ENCODE measurements at places on chromosomes 4 and X.

DNA sequence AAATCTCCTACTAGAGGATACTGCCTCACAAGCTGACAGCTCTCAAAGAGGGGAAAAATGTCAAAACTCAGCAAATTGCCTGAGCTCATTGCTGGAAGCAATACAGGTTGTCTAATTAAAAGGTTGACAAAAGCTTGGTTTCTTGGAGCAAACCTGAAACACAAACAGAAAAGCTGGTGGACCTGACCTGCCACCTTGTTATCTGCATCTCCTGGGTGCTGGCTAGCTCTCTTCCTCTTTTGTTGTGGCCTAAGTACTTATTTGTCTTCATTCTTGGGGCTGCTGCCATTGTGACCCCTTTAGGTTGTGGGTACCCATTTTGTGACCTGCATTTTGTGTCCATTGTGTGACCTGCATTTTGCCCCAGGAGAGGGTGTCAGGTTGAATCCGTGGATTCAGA lies 184.5 kb downstream of the KIT start:
- no peaks in the 10 kb centered on the region for H3K36me3 ChIP-seq
- H3K27me3 ChIP-seq, result peaks cover 3% of the 10 kb centered on the region
- DNase-seq, result no peak
- no peak overlapping the region for H3K4me3 ChIP-seq

DNA sequence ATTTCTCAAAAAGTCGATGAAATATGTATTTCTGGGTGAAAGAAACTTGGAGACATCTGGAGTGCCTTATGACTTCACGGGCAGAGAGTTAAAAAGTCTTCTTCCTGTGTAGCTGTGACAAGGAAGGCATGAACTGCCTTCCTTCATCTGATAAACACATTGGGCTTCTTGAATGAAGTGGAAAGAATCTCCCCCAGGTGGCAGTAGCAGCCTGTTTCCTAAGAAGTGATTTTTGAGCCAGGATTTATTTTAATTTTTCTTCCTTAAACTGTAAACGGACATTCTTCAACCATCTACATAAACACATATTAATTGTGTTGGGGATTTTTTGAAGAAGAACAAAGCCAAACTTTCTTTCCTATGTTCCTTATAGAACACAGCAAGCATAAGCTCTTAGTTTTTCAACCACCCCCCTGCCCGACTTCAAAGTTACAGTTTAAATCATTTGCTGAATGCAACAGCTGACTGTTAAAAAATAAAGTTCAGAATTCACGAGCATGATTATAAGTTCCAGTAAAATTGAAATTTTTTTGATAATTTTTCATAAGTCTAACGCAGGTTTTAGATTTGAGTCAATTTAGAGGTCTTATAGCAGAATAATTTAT lies 980 bp upstream of the GIMD1 start:
- H3K4me1 ChIP-seq, result peaks cover 3% of the 10 kb centered on the region
- no peaks in the 10 kb centered on the region for H3K36me3 ChIP-seq
- no peak overlapping the region for H3K4me3 ChIP-seq
- no peak overlapping the region for H3K27ac ChIP-seq

DNA sequence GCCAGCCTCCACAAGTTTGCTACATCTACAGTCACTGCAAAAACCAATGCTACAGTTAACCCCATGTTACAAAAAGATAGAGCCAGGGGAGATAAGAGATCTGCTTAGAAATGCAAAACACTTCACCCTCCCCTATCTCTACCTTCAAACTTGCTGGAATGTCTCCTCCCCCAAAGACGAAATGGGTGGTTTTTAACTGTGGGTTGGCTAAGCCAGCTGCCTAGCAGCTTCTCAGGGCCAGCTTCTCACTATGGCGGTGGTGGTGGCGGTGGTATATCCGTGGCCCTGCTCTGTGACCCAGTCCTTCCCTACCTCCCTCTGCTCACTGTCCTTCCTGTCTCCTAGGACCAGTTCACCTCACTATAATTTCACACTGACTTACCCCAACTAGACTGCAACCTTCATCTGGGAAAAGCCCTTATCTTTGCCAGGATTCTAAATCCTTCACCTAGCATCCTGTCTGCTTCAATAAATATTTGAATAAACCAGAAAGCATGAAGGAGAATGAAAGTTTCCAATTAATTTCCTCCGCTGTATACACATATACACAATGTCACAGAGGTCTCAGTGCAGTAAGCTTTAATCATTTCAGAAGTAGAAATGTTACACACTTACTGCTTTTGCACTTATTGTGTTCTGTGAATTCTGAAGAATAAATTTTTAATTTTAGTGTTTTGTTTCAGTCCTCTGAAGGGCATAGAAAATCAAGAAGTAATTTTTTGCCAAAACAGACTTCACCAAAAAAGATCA lies 46.3 kb downstream of the SH3KBP1 start:
- DNase-seq, result no peak
- no peak overlapping the region for H3K4me3 ChIP-seq
- no peaks in the 10 kb centered on the region for H3K36me3 ChIP-seq
- no peaks in the 10 kb centered on the region for H3K4me1 ChIP-seq

GRCh38 chrX:46733226-46733625 lies 25.7 kb downstream of the SLC9A7 start:
- H3K27me3 ChIP-seq, result no peaks in the 10 kb centered on the region
- DNase-seq, result no peak
- H3K27ac ChIP-seq, result no peak overlapping the region
- peaks cover 4% of the 10 kb centered on the region for H3K4me1 ChIP-seq

GRCh38 chr4:95963456-95963855 lies 123.6 kb downstream of the PDHA2 start:
- H3K4me3 ChIP-seq, result no peak overlapping the region
- H3K36me3 ChIP-seq, result no peaks in the 10 kb centered on the region

- H3K4me3 ChIP-seq, result no peak overlapping the region
- peaks cover 7% of the 10 kb centered on the region for H3K36me3 ChIP-seq
- no peak overlapping the region for H3K27ac ChIP-seq
- no peaks in the 10 kb centered on the region for H3K27me3 ChIP-seq
- H3K4me1 ChIP-seq, result no peaks in the 10 kb centered on the region
Measured at GRCh38 chrX:77505227-77505626, 58.0 kb downstream of the FGF16 start.

All from IMR-90 (cell line).